ENCODE measurements at places on chromosomes 3 and 15.

DNA sequence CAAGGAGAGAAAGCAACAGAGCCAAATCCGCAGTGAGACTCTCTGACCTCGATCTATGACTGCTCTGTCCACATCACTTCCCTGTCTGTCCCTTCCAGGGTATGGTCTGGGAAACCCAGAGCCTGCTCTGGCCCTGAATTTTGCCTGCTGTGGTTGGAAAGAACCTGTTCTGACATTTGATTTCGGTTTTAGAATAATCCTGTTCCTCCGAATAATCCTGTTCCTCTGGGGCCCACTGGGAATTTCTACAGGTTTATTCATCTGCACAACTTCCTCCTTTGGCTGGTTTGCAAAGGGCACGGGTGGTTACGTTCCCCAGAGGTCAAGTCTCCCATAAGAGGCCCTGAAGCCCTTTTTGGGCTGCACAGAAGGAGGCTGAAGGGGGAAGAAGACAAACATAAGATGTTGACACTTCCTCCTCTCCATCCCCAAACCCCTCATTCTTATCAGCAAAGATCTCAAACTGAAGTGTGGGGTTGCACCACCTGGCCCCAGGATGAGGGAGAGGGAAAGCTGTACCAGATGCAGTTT, 10.6 kb downstream of the LAMP3 start:
- DNase-seq: no peak

GRCh38 chr15:96849271-96849900, 518.9 kb downstream of the NR2F2 start:
- no peak for DNase-seq

DNA sequence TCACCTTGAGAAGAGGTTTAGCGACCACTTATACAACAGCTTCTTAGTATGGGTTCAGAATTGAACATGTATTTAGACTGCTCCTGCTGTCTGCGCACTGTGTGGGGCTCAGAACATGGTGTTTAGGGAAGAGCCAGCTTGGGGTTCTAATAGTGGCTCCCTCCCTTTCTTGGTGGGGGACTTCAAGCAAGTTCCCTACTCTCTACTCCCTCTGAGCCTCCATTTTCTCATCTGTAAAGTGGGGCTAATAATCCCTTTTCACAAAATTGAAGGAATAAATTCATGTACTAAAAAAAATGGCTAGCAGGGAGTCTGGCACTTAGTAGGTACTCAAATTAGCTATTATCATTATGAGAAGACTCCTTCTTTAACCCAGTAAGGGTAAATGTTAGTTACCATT, 97.5 kb upstream of the SPATA12 start:
- no peak for DNase-seq

- no peak for DNase-seq
These were observed 102.6 kb downstream of the DPH6 start for GRCh38 chr15:35443376-35443775.

GRCh38 chr3:37862219-37862902, 681 bp downstream of the CTDSPL start:
- no peak for DNase-seq

GRCh38 chr15:68599560-68600071, 20.8 kb downstream of the CORO2B start:
- no peak for DNase-seq

DNA sequence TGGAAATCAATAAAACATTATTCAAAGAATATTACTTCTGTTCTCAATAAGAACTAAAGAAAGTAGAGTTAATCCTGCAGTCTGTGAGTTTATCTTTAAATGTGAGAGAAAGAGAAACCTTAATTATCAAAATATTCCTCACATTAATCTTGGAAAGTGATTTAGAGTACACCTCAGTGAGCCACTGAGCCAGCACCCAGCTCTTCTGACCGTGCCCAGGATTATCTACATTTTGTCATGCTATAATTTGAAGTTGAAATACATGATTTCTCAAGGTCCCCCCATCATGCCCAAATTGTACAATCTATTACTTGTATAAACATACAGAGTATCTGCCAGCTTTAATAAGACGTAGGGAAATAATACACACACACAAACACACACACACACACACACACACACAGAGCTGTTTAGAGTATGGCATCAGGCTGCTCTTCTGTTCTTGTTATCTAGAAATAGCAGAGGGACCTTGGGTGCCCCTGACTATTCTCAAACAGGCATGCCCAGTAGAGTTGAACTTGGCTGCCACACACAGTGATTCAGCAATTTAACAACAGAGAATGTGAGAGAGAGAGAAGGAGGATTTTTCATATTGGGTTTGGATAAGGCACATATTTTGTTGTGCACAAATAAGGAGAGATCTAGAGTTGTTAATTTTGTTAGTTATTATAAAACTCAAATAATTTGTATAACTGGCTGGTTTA, 74.4 kb downstream of the P2RY1 start:
- no peak for DNase-seq

GRCh38 chr3:52393959-52394670, 50.8 kb downstream of the SEMA3G start:
- DNase-seq: no peak

- no peak for DNase-seq
These were observed 30.1 kb upstream of the TBC1D5 start for GRCh38 chr3:17772556-17772955.

GRCh38 chr3:53749448-53749847, 96.8 kb downstream of the CHDH start:
- DNase-seq: no peak

- DNase-seq: no peak
These were observed 521.9 kb upstream of the NAALADL2 start for GRCh38 chr3:174337227-174337626.

GRCh38 chr15:80456517-80457492, 52.6 kb downstream of the ARNT2 start:
- no peak for DNase-seq

DNA sequence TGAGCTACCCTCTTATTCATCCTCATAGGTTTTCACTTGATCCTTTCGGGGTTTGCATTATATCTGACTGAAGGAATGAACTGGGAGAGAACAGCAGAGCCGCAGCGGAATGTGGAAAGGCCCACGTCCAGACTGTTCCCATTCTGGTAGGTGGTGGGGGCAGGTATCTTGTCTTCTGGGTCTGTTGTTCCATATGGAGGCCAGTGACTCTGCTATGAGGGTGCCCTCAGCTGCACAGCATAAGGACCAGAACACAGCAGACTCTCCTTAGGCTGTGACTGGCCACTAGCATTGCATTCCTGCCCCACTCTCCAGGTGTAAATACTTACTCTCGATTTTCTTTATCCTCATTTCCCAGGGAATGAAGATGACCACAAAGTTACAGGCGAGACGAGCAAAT, 12.1 kb downstream of the TMC3 start:
- DNase-seq: no peak

DNA sequence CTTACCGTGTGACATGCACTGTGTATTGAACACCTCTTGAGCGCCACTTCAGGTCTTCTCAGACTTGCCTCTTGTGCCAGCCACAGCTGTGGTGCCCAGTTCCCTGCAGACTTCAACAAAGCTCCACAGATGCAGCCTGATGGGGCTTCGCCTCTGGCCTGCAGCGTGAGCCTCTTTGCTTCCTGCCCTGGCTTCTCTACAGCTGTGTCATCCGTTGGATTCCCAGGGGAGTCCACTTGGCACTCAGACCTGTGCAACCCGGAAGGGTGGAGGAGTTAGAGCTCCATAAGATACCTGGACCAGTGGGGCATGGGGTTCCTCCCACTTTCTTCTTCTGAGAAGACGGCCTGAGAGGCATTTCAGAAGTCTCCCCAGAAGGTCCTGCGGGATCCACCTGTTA, 57.7 kb upstream of the BNIP2 start:
- no peak for DNase-seq

GRCh38 chr15:29305556-29305955, 35.9 kb upstream of the NSMCE3 start:
- DNase-seq: no peak

GRCh38 chr3:48219543-48219942, 3.8 kb upstream of the CAMP start:
- no peak for DNase-seq

DNA sequence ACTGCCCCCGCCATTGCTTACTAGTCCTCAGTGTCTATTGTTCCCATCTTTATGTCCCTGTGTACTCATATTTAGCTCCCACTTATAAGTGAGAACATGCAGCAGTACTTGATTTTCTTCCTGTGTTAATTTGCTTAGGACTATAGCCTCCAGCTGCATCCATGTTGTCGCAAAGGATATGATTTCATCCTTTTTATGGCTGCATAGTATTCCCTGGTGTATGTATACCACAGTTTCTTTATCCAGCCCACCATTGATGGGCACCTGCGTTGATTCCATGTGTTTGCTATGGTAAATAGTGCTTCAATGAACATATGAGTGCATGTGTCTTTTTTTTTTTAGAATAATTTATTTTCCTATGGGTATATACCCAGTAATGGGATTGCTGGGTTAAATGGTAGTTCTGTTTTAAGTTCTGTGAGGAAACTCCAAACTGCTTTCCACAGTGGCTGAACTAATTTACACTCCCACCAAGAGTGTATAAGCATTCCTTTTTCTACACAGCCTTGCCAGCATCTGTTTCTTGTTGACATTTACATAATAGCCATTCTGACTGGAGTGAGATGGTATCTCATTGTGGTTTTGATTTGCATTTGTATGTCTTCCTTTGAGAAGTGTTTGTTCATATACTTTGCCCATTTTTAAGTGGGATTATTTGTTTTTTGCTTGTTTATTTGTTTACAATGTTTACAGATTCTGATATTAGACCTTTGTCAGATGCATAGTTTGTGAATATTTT, 53.7 kb downstream of the GALK2 start:
- DNase-seq: no peak

DNA sequence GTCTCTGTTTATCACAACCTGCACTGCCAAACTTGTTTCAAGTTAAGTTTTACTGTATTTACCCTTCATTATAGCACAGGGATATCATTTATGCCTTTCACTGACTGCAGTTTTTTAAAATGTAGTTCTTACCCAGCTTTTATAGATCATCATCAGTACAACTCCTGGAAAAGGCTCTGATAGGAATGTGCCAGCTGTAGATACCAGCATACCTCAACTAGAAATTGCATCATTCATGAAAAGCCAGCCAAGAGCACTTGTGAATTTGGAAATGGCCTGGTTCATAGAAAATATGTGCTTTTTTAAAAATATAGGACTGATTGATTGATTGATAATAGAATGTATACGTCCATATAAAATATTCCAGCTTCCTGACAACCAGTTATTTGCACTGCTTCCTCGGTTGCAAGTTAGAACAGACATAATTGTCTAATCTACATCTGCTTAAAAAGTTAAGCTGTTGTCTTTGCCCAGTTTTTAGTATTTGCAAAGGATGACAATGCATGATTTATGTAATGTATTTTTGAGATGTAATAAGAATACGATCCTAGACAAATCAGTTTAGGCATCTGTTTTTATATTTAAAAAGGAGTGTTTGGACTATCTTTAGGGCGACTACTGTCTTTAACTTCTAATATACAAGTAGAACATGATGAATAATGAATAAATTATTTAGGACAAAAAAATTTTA, 58.5 kb downstream of the DCUN1D1 start:
- DNase-seq: no peak

DNA sequence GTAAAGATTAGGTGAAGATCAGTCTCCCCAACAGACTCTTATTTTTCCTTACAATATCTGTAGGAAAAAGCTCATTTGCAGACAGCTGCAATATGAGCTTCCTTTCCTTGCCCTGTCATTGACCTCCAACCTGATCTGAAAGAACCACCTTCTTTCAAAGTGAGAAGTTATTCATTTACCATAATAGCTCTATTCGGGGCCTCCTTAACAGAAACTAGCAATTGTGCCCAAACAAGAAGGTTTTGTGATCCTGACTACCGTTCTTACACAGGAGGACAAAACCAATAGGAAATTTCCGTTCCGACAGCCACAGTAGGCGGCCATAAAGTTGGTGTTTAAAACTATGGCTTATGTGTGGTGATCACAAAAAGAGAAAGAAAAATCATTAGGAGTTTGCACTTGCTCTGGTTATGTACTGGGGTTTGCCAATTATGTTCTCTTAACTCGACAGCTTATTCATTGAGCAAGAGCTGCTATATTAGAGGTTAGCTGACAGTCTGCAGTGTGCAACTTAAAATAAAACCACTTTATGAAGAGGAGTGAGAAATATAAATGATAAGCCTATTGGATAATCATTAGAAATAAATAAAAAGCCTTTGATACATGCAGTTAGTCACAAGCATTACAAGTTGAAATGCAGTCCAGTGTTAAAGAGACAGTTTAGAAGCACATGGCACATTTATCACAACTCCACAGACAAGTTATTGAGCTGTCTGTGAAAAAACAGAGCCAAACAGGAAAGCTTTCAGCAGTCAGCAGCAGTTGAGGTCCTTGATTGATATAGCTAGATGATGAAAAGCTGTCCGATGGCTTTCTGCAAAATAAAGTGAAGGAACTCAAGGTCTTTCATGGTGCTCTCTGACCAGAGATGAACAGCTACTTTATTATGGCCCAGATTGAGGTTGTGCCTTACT, 199.8 kb downstream of the WDR72 start:
- DNase-seq: no peak

GRCh38 chr3:159624616-159625015, 364.0 kb upstream of the IL12A start:
- no peak for DNase-seq

DNA sequence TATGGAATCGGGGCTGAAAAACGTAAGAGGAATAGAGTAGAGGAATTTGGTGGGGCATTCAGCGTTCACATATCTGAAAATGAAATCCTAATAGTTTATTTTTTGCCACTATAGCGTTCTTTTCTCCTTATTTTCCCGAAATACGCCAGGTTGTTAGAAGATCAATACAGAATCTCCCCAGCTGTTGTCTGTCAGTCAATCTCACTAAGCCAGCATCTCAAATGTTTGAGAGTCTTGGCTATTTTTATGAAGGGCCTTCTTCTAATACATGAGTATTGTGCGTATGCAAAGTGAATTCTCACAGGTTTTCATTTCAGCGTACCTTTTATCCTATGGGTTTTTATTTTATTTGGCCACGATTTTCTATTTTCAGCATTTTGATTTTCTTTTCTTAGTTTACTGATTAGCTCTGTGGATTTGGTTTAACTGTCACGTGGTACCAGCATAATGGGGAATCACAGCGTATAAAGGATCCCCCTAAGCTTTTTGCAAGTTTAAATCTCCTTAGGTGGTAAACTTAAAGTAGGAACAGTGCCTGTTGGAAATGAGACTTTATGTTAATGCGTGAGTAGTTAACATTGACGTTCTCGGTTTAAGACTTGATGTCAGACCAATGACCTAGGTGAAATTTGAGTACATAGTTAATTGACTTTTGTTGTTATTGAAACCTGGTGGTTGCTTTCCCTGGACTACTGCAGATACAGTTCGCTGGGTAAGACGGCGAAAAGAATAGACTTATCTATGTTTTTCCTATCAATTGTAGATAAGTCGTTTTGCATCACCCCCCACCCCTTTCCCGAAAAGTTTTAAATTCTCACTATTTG, 1.3 kb downstream of the FXR1 start:
- no peak for DNase-seq
